ENCODE measurements at places on chromosomes 11 and 22.

DNA sequence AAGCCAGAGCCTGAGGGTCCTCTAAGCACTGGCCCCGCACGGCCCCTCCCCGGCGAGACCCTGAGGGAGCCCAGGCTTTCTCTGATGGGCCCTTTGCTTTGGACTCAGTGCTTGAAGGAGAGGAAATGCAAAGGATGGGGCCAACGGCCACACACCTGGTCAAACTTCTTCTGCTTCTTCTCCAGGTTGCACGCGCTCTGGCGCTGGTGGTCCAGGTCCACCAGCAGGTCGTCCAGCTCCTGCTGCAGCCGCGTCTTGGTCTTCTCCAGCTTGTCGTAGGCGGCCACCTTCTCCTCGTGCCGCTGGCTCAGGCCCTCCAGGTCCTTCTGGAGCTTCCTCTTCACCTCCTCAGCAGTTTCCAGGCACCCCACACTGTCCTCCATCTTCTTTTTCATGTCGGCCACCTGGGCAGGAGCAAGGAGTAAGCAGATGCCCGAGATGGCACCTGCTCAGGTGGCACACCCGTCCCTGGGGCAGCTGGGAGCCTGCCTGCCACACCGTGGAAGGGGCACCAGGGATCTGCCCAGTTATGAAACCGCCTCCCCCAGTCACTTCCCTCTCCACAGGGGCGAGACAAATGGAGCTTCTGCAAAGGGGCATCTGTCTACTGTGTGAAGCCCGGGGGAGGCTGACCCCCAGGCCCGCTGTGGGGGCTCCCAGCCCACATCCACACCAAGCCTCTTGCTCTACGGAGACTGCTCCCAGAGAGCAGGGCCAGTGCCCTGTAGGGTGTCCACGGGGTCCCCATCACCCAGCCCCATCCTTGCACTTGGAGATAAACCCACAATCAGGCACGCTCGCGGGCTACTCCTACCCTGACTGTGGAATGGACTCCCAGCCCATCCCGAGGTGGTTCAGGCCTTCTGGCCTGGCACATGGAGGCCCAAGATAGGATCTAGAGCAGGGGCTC lies 39.2 kb downstream of the APOL1 start:
- DNase-seq, result peak; percentile 48

GRCh38 chr11:3138178-3139085 lies 26.7 kb downstream of the OSBPL5 start:
- DNase-seq, result no peak

- DNase-seq, result no peak
Observed at GRCh38 chr11:61513143-61513765, 4.7 kb downstream of the LRRC10B start.

DNA sequence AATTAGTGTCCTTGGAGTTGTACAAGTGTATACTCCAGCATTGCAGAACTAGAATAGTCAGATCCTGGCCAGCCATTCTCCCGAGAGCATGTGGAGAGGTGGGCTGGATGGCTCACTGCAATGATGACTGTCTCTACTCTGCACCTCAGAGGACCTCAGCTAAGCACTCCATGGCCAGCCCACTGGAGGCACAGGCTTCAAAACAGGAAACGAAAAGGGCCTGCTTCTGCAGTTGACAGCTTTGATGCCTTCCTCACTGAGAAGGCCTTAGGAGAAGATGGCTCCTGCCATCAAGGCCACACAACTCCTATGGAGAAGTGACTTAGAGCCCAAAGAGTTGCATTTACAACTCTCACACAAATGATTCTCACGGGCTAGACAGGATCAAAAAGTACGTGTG lies 9.1 kb downstream of the POLD4 start:
- no peak for DNase-seq

GRCh38 chr11:12184699-12185098 lies 74.3 kb downstream of the MICAL2 start:
- DNase-seq, result no peak

DNA sequence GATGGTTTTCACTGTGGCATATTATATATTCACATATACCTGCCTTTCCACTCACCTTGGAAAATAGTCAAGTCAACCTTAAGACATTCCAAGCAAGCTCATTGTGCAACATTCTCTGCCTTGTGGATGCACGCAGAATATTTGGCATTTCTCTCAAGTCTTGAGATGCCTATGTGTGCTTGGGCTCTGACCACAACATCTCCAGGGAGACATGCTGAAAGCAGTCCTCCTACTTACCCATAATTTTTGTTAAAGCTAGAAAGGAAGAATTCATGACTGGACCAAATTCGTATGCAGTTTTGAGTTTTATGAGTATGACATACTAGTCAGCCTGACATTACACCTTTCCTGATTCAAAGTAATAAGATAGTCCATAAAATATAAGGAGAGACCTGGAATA lies 684.0 kb downstream of the OPCML start:
- DNase-seq, result no peak

- no peak for DNase-seq
Observed at GRCh38 chr11:66670816-66671215, 6.9 kb downstream of the RBM4B start.

- no peak for DNase-seq
Observed at GRCh38 chr22:30205281-30206115, 41.1 kb downstream of the LIF start.

DNA sequence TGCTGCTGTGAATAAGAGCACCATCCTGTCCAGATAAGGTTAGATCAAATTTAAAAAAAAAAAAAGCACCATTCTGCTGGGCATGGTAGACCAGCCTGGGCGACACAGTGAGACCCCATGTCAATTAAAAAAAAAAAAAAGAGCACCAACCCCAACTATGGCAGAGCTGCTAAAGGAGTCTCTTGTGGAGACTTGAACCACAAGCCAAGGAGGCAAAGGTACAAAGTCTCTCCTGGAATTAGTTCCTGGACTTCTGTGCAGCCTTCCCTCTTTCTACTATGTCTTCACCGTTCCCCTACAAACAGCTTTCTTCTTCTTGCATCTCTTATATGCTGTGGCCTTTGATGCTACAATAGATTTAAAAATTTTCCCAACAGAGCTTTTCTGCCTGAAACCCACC lies 1.3 kb downstream of the PIK3C2A start:
- no peak for DNase-seq

Measured in CD8-positive, alpha-beta memory T cell (primary cell).